ENCODE measurements at places on chromosomes 4 and X.

DNA sequence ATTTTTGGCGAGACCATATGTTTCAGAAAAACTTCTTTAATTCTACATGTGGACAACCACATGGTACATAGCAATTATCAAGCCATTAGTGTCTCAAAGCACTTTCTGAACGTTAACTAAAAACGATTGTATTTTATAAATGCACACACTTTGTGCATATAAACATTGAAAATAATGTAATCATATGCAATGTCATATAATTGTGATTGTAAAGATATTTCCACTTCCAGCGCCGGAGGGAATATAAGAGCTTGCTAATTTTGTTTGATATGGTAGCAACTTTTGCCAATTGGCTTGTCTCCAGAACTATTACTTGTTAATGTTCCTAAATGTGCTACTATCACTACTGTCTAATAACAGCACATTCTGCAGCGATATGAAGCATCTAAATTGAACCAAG, 162.3 kb upstream of the SMIM31 start:
- DNase-seq = no peak

DNA sequence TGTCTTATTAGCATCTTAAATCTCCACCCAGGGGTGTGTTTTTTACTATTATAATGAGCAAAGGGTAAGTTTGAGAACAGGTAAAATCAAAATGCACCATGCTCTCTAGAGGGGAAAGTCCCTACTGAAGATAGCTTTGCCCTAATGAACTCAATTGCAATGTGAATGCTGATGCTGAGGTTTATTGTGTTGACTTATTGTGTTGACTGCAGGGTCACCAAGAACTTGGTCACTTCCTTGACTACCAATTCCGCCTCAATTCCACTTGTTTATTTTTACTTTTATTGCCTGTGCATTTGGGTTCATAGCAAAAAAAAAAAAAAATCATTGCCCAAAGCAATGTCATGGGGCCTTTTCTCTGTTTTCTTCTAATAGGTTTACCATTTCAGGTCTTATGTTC, 67.7 kb upstream of the SRD5A3 start:
- DNase-seq = no peak

GRCh38 chrX:87571964-87572363, 54.4 kb downstream of the KLHL4 start:
- DNase-seq = no peak

DNA sequence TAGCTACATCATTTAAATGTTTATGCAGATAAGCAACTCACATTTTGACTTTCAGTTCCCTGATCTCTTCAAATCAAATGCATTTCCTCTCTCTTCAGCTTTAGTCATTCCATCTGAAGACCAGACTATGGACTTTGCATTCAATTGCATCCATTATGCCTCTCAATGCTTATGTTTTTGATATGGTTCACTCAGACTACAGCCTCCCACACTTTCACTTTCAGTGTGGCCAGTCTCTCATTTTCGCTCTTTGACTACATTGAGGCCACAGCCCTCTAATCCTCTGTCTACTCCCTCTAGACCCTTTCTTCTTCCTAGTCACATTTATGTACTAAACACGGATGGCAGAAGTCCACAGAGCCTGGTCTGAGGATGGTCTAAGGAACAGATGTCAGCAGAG, 24.5 kb upstream of the VEGFC start:
- DNase-seq = no peak

GRCh38 chr4:184200296-184200695, 17.4 kb downstream of the ENPP6 start:
- no peak for DNase-seq

- no peak for DNase-seq
Measured at GRCh38 chr4:176043838-176044588, 21.6 kb upstream of the WDR17 start.

GRCh38 chr4:80486603-80487002, 151.1 kb downstream of the CFAP299 start:
- DNase-seq = no peak

DNA sequence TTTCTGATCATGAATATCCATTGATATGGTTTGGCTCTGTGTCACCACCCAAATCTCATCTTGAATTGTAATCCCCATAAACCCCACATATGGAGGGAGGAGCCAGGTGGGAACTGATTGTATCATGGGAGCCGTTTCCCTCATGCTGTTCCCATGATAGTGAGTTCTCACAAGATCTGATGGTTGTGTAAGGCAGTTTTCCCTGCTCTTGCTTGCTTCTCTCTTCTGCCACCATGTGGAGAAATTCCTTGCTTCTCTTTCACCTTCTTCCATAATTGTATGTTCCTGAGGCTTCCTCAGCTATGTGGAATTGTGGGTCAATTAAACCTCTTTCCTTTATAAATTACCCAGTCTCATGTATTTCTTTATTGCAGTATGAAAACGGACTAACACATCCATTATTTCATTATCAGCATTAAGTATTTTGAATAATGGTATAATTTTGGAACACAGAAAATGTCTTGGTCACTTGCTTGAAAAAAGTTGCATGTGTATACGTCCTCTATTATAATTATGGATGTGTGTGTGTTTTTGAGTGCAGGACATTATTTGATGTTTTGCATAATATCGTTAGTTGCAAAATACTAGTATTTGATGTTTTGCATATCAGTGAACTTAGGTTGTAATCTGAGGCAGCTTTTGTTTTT, 334.6 kb downstream of the PCDH10 start:
- DNase-seq = no peak

- no peak for DNase-seq
Measured at GRCh38 chr4:98657531-98658286, 702 bp downstream of the TSPAN5 start.

- no peak for DNase-seq
Measured at GRCh38 chrX:31209005-31209628, 137.3 kb upstream of the FTHL17 start.

GRCh38 chrX:43019021-43019420, 241.1 kb upstream of the PPP1R2C start:
- no peak for DNase-seq

GRCh38 chr4:169484485-169484884, 127.9 kb downstream of the NEK1 start:
- DNase-seq = no peak

GRCh38 chr4:130288576-130288975, 1192.6 kb downstream of the C4orf33 start:
- DNase-seq = no peak

- DNase-seq = no peak
Measured at GRCh38 chr4:47651231-47651630, 166.2 kb downstream of the ATP10D start.

GRCh38 chr4:15043226-15043625, 40.9 kb downstream of the CPEB2 start:
- no peak for DNase-seq

DNA sequence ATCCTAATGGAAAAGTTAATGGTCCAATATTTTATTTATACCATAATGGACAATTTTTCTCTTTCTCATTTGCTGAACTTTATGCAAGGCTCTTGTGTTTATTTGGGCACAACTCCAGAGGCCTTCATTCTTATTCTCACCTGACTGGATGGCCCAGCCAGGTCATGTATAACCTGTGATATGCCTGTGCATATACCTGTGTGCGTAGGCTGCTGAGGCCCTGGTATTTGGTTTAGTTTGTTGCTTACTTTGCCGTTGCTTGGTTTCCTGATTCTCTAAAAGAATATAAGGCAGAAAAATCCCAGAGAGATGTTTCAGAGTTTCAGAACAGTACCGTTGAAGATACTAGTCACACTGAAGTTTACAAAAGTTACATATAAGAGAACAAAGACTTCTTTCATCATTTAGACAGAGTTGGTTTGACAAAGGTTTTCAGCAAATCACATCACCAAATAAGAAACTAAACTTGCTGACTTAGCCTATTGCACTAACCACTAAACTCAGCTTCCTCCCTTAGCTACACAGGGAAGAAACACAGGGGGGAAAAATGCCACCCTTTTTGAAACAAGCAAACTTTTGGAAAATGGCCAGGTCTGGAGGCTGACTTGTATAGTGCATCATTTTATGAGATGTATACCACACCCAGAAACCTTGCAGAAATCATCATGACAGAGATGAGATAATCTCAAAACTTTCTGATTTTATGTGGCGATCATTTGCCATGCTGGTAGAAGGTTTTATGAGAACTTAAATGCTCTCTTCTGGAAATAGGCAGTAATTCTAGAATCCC, 248.5 kb downstream of the GRIA3 start:
- DNase-seq = no peak

GRCh38 chrX:136598631-136599030, 49.3 kb upstream of the CD40LG start:
- no peak for DNase-seq

DNA sequence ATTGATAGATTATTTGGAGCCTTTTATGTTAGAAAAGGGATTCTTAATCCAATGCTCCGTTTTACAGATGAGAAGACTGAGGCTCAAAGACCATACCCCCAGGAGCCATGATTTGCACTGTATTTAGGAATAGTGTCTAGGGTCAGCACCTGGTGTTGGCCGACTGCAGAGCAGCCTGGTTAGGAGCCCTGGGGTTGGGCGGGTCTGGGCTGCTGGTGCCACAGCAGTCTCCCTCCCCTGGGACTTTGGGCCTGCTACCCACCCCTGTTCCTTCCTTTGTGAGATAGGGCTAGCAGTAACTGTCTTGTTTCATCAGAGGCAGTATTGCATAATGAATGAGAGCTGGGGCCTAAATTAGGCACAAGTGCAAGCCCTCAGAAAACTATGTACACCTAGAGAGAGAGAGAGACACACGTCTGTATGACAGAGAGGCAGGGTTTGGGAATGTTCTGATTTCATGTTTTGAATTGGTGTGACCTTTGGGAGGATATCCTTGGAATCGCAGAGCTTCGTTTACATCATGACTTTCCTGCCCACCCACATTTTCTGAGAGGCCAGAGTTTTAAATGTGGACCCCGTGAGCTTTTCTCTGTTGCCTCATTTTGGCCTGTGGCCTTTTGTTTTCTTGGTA, 111.7 kb downstream of the PTTG2 start:
- DNase-seq = no peak

GRCh38 chrX:83934220-83934619, 73.3 kb downstream of the CYLC1 start:
- DNase-seq = no peak

DNA sequence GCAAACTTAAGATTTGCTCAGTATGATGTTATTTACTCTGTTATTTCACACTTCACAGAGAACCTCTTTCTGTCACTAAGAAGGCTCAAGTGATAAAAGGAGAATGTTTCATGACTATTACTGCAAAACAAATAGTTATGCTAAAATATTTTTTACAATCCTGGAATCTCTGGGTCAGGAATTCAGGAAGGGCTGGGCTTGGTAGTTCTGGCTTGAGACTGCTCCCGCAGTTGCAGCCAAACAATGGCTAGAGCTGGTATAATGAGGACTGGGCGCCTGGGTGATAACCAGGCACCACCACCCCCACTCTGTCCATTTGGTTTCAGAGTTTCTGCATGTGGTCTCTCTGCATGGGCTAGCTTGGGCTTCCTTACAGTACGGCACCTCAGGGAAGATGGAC, 28.7 kb upstream of the SPP1 start:
- DNase-seq = no peak

- DNase-seq = no peak
Measured at GRCh38 chr4:98290511-98290910, 29.3 kb downstream of the RAP1GDS1 start.

GRCh38 chr4:181957088-181957487, 286.1 kb upstream of the TENM3 start:
- no peak for DNase-seq

GRCh38 chrX:139882299-139882698, 50.6 kb downstream of the ATP11C start:
- DNase-seq = no peak

DNA sequence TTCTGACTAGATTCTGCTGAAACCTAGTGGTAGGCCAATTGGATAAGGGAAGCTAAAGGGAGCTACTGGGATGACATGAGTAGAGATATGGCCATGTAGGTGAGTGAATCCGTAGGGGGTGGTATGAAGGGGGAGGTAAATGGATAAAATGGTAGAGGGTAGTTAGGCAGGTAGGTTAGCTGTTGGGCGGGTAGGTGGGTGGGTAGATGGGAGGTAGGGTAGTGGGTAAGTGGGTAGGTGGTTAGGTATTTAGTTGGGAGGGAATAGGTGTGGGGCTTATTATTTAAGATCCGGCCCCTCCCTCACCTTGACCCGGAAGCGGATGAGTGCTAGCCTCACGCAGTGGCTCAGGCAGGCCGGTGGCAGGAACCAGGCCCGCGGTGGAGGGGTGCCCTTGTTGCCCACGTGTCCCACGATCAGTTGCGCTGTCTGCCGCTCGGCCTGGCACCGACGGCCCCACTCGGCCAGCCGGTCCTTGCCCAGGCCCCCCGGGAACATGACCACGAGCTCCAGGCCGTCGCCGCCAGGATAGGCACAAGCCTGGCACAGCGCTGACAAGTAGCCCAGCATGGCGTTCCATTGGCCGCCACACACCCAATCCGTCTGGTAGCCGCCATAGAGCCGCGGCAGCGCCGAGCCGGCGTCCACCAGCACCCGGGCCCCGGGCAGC, 725 bp downstream of the FAM120C start:
- peak; percentile 58 for DNase-seq

DNA sequence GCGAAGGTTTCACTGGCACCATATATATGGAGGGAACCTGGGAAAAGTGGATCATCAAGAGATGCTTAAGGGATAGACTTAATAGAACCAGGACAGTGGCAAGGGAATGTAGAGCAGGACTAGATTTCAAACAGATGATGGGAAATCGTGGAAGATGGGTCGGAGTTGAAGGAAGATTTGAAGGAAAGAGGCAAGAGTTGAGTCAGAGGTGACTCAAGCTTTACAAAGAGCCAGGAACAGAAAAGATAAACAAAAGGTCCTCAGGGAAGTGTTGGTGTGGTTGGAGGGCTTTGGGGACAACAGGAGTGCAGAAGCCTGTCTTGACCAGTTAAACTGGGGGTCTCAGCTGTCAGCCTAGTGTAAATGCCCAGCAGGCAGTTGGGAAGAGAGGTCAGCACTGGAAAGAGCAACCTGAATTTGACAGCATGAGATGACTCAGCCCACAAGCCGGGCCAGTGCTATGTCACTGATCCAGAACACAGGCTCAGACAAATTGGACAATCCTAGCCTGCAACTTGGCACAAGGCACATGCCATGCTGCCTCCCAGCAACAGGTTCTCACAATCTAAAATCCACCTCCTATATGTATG, 230.5 kb downstream of the IDS start:
- DNase-seq = no peak

- DNase-seq = no peak
Measured at GRCh38 chr4:149279331-149279730, 536.3 kb downstream of the IQCM start.

GRCh38 chrX:148661035-148661434, 160.6 kb downstream of the AFF2 start:
- DNase-seq = no peak

GRCh38 chr4:185541251-185541727, 6.0 kb upstream of the PDLIM3 start:
- no peak for DNase-seq

DNA sequence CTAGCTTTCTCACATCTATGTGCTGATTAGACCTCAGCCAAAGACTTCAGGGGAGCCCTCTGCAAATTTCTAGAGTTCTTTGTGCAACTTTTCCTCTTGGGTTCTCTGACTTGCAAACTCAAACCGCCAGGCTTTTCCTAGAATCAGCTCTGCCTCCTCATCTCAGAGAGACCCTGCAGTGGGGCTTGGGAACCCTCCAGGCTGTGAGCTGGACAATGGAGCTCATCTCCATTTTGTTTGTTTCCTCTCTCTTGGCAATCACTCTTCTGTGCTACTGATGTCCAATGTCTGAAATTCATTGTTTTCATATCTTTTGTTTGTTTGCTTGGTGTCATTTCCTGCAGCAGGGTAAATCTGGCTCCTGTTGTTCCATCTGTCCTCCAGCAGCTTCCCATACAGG, 33.0 kb downstream of the GYPB start:
- DNase-seq = no peak

All from effector CD4-positive, alpha-beta T cell (primary cell).